ENCODE measurements at places on chromosomes 5 and 9.

GRCh38 chr5:93793159-93793781 lies 51.9 kb upstream of the POU5F2 start:
- DNase-seq: no peak

DNA sequence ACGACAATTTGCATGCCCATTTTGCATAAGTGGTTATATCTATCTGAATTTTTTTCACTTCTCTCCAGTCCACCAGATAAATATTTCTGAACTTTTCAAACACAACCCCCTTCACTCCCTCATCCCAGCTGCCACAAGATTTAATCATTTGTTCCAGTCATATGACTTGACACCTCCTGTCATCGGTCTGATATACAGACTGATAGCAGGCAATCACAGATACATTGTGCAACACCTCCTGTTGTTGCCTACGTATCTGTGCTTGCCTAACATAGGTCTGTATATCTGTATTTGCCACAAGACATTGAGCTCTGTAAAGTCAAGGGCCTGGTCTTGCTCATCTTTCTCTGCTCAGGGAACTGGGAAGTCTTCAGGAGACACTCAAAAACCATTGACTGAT lies 65.6 kb downstream of the GNA14 start:
- DNase-seq: no peak

DNA sequence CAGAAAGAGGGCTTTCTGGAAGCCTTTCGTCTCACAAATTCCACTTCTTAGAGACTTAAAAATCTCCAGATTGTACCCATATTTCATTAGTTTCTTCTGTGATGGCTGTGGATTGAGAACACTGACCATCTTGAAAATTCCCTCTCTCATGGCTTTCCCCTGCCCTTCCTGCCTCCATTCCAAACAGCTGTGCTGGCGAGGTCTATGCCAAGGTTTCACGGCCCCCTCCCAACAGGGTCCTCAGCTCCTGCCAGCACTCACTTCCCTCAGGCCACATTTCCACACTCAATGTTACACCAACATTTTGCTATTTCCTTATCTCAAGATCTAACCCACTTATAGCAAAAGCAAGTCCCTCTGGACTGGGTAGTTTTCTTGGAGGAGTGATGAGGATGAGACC lies 40.3 kb upstream of the EQTN start:
- DNase-seq: no peak

DNA sequence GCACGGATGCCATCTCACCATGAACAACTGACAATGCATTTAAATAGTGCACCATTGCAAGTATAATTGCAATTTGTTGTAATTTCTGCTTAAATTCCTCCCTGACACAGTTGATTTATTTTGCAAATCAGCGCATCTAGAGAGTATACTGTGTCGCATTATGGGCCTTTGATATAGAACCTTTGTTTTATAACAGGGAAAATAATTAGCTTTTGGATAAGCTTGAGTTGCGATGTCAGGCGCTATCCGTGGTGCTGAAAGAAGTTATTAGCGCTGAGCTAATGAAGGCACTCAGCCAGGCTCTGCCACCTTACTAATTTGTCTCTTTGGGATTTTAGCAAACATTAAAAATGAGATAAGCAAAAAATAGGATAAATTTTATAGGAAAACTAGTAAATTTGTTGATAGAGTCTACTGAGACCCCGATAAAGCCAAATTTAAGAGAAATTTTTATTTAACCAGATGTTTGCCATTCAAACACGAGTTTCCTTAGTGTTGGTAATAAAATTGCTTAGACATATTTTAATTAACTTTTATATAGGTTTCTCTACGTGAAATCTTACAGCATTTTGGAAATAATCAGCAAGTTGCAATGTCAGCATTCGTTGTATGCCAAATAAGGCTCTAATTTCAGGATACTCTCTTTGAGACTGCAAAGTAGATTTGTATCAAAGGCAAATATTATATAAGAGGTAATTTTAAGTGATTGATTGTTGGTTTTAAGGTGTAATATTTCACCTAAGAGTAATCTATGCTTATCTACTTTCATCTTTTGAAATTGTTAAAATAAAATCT lies 355.5 kb downstream of the TLR4 start:
- no peak for DNase-seq

DNA sequence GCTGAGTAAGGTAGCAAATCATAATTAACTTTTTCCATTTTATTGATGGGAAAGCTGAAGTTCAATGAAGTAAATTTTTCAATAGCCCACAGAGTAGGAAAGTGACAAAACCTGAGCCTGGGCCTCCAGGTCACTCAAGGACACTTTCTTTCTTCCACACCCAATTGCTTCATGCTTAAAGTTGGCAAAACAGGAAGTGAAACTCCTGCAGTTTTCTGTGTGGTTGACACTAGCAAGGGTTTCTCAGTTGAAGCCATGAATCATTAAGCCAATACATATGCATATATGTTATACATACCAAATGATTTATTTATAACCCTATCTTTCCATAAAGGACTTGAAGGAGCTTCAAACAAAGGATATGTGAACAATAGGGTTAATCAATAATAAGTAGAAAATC lies 13.9 kb downstream of the TLR4 start:
- no peak for DNase-seq

- no peak for DNase-seq
These were observed 5.1 kb downstream of the MED10 start for GRCh38 chr5:6373081-6373846.

DNA sequence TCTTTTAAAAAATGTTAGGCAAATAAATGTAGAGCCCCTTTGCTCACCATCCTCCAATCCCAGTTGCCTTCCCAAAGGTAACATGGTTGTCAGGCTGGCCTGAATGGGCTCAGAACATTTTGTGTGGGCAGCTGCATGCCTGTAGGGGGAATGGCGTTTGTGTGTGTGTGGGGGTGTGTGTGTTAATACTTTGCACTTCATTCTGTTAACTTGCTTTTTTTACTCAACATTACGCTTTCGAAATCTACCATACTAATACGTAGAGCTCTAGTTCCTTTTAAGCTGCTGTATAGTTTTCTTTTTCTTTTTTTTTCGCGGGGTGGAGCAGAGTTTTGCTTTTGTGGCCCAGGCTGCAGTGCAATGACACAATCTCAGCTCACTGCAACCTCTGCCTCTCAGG lies 14.0 kb downstream of the MYOZ3 start:
- DNase-seq: no peak

- DNase-seq: no peak
These were observed 238.4 kb downstream of the TRPM3 start for GRCh38 chr9:70883056-70883455.

GRCh38 chr5:172722327-172722815 lies 48.6 kb downstream of the DUSP1 start:
- DNase-seq: no peak

DNA sequence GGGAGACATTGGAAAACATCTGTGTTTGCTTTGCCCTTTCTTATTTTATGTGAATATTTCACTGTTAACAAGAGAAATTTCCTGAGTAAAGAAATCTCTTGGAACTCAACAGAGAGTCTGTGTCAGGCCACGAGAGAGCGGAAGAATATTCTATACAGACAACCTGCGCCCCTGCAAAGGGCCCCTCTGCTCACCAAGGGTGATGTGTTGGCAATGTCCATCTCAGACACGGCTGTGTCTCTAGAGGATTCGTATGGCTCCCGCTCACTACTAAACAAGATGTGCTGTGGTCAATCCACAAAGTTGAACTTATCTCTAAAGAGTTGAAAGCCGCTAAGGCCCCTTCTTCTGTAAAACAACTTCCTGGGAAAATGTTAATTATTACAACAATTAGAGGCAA lies 241.0 kb upstream of the IRX1 start:
- no peak for DNase-seq

- DNase-seq: no peak
These were observed 146.0 kb downstream of the LIFR start for GRCh38 chr5:38410304-38410990.

DNA sequence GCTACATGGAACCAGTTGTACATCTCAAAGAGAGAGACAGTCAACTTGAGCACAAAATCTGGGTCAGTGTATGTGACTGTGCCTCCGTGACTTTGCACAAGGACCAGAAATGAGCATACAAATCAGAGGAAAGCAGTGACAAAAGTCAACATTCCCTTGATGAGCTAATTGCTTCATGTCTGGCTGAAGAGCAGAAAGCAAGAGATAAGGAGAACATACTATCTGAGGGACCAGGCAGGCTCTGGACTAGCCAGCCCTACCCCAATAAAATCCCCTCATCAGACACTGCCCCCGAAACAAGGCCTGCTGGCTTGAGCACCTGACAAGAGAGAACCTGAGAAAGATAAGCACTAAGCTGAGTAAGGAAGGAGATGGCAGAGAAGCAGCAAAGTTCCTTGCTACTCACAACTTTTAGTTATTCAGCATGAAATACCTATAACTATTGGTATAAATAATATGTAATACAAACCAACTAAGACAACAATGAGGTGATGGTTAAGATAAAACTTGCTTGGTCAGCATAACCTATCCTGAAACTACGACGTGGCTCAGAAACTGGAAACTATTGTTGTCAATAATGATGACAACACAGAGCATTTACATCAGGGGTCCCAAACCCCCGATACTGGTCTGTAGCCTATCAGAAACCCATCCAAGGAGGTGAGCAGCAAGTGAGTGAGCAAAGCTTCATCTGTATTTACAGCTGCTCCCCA lies 9.5 kb downstream of the SIL1 start:
- DNase-seq: no peak

DNA sequence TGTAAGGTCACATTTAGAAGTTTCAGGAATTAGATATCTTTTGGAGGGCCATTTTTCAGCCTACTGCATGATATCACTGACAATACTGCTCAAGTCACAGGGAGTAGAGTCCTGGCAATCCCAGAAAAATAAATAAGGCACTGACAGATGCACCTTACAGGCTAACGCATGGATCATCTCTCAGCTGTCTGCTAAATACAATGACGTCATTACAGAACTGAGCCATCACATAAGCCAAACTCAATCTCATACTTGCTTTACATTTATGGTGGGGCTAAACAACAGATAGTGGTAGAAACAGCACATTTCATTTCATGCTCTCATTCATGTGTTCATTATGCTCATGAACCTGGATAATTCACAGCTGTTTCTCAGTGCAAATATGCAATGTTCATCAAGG lies 243.7 kb downstream of the SEMA5A start:
- no peak for DNase-seq

- no peak for DNase-seq
These were observed 60.3 kb upstream of the PARP8 start for GRCh38 chr5:50606179-50606578.

DNA sequence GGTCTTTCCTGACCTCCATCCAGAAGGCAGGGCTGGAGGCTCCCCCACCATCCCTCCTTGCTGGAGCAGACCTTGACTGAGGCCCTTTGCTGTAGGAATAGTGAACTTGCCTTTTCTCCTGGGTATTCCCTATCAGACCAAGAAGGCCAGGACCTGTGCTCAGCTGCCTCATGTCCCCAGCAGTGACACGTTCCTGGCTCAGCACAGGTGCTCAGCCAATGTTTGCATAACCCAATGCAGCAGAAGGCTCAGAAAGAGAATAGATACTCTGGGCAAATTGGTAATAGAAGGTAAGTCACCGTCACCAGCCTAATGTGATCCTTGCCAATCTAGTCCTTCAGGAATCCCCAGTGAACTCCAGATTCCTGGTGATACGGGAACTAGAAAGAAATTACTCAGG lies 96.4 kb downstream of the ACTL7B start:
- no peak for DNase-seq

DNA sequence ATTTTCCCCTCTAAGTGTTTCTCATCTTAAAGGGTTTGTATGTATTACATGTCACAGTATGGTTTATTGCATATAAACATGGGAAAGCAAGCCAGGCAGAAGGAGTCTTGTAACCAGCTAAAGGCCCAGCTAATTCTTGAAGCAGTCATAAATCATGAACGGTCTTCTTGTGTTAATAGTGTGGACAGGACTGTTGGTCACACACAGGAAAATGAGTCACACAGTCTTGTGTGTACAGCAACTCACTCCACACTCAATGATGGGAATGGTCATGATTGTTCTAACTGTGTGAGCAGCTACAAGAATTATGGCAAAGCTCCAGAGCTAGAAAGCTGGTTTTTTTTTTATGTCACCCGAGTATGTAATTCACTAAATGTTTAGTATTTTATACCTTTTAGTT lies 123.9 kb downstream of the GHR start:
- DNase-seq: no peak

DNA sequence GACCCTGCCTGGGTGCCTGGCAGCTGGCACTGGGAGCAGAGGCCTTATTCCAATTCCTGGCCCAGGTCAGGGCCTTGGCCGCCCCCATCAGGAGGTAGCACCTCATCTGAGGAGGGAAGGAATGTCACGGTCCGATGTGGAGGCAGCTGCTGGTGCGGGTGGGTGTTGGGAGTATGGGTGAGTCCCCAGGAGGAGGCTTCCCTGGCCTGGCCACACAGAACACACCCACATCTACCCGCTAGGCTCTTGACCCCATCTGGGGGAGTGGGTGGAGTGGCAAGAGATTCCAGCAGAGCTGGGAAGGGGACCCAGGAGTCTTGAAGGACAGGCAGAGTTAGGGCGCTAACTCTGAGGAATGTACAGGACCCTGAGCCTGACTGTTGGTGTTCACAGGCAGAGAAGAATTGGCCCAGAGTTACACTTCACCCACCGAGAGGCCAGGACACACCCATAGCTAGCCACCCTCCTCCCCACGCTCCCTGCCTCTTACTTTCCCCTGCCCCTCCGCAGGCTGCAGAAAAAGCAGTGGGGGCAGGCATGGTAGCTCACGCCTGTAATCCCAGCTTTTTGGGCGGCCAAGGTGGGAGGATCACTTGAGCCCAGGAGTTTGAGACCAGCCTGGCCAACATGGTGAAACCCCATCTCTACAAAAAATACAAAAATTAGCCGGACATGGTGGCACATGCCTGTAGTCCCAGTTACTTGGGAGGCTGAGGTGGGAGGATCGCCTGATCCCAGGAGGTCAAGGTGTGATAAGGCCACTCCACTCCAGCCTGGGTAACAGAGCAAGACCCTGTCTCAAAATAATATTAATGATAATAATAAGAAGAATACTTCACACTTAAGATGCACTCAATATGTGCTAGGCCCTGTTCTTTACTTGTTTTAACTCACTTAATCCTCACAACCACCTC lies 6.0 kb downstream of the OLFML2A start:
- DNase-seq: no peak
